ENCODE measurements at places on chromosomes 3 and 15. TPM values are rescaled to one million over a fixed set of nuclear protein-coding genes. Genes with fewer than 3 reads are reported as not detected.

The MAGI1 gene
- total RNA-seq, result 47.1 TPM

The MASP1 gene
- total RNA-seq, result 172 TPM

GRCh38 chr3:107208100-107208499, 169.1 kb upstream of the CCDC54 start:
- no peak overlapping the region for H3K4me3 ChIP-seq
- no peaks in the 10 kb centered on the region for H3K36me3 ChIP-seq
- H3K27me3 ChIP-seq, result no peaks in the 10 kb centered on the region
- no peak for DNase-seq
- H3K4me1 ChIP-seq, result peaks cover 34% of the 10 kb centered on the region

DNA sequence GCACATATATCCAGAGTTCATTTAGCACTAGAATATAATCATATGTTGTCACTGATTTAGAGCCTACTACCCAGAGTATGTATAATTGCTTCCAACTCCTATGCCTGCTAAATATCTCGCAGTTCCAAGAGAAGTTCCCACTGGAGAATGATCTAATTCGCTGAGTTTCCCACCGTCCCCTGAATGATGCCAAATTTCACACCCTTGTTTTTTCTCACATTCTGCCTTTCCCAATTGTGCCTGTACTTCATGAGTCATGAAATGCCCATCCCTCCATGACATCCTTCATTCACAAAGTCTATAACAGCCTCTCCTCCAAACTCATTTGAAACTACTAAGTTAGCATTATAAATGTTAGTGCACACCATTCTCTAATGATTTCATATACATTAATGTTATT, 177.2 kb downstream of the CBLB start:
- H3K4me1 ChIP-seq, result no peaks in the 10 kb centered on the region
- no peaks in the 10 kb centered on the region for H3K36me3 ChIP-seq
- no peak overlapping the region for H3K27ac ChIP-seq
- H3K27me3 ChIP-seq, result no peaks in the 10 kb centered on the region
- H3K4me3 ChIP-seq, result no peak overlapping the region

The OR4M2 gene
- not detected for total RNA-seq

GRCh38 chr15:68797599-68798345, 22.9 kb downstream of the ANP32A start:
- peak overlapping the region; percentile 39 for H3K27ac ChIP-seq
- no peak for DNase-seq
- no peaks in the 10 kb centered on the region for H3K36me3 ChIP-seq
- peaks cover 84% of the 10 kb centered on the region for H3K4me1 ChIP-seq

- H3K4me1 ChIP-seq, result no peaks in the 10 kb centered on the region
- H3K27ac ChIP-seq, result no peak overlapping the region
- no peaks in the 10 kb centered on the region for H3K27me3 ChIP-seq
- no peak overlapping the region for H3K4me3 ChIP-seq
- no peaks in the 10 kb centered on the region for H3K36me3 ChIP-seq
Measured at GRCh38 chr15:66901336-66902100, 163.9 kb upstream of the SMAD3 start.

- H3K27me3 ChIP-seq, result no peaks in the 10 kb centered on the region
- no peak overlapping the region for H3K4me3 ChIP-seq
- peaks cover 28% of the 10 kb centered on the region for H3K4me1 ChIP-seq
- no peak for DNase-seq
- peak overlapping the region; percentile 49 for H3K27ac ChIP-seq
- H3K36me3 ChIP-seq, result no peaks in the 10 kb centered on the region
Measured at GRCh38 chr3:40877631-40878463, 321.5 kb upstream of the CTNNB1 start.

The MYO5C gene
- 10.3 TPM for total RNA-seq

The RPP25 gene
- total RNA-seq, result 11.3 TPM
